ENCODE measurements at places on chromosomes 7 and 10.
A peak's percentile ranks its signal among the peaks of the same experiment; 100 is the strongest.

DNA sequence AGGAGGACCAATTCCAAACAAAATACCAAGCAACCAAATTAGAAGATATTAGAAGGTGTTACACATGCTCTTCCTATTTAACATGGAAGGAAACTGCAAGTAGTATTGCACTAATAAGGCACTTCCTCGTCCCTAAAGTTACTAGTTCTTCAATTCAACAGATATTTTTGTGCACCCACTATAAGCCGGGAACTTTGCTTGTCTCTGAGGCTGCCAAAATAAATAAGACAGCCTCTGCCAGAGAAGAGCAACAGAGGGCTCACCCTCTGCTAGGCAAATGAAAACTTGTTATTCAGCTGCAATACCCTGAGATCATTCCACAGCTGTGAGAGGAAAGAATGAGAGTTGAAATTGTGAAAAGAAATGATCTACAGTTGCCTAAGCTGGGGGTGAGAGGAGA, 37.4 kb upstream of the GSAP start:
- ATAC-seq: no peak

- ATAC-seq: peak; percentile 22
Observed at GRCh38 chr7:4849390-4849789, 12.4 kb downstream of the PAPOLB start.

DNA sequence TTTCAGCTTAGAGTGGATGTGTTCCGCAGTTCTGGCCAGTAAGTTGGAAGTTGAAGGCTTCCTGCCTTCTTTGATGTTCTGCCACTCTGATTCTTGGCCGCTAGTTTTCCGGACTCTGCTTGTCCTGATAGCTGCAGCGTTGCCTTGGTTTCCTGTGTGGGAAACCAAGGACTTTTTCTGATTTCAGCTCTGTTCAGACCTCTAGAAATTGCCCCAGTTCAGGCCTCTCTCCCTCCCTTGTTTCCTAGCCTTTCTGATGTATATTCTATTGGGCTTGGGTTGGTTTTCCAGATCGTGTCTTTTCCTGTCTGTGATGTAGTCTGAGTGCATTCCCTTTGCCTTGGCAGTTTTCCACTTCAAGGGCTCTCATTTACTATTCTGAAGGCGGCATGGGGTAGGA, 318.7 kb downstream of the BBS9 start:
- ATAC-seq: no peak

GRCh38 chr10:4069491-4069890, 284.5 kb upstream of the KLF6 start:
- no peak for ATAC-seq

GRCh38 chr10:111801841-111802240, 381.7 kb downstream of the GPAM start:
- no peak for ATAC-seq

DNA sequence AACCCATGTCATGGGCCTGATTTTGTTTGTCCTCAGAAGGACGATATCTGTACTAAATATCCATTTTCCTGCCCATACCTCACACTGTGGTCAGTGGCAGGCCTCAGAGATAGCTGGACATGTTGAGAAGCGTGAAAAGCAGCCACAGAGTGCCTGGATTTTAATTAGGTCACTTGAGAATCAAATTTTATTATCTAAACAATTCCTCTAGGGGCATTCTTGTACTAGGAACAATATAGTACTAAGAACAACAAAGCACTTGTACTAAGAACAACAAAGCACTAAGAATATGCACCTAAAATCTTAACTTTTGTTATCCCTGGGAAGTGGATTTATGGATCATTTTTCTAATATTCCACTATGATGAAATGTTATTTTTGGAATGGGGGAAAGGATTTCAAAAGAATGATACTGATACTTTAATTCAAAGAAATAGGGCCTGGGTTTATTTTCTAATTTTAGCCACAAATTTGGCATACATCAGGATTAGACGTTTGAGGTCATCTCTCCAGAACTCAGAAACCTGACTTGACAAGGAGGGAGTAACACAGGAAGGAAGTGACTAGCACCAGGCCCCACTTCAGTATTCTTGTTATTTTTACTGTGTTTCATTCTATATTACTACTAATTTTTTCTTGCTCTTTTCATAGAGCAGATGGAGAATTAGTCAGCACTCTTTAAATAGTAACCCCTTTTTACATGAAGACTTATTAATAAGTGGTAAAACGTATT, 112.2 kb downstream of the EXOC4 start:
- no peak for ATAC-seq

DNA sequence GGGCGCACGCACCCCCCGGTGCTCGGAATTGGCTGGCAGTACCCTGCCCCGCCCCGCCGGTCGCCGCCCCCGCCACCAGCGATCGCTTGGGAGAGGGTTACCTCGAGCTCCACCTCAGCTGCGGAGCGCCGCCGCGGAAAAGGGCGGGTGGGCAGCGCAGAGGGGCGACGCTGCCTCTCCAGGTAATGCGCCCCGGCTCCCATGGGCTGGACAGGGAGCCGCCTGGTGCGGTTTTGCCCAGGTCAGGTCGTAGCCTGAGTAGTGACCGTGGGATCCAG, 1.3 kb downstream of the PFKFB3 start:
- ATAC-seq: peak; percentile 5

DNA sequence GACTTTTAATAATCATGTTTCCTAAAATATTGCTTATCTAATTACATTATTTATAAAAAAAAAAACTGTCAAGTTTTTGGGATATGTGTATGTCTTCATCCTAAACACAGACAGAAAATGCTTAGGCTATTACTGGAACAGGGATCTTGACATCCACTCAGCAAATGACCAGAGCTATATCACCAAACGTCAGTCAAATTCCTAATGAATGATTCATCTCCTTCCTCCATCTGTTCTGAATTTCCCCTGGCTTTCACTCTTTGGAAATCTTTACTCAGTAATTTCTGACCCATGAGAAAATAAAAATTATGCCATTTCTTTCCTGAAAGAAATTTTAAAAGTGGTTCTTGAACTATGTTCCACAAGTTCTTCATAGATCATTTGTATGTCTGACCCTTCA, 552.4 kb upstream of the KCND2 start:
- no peak for ATAC-seq

- ATAC-seq: no peak
Observed at GRCh38 chr10:45437587-45438465, 63.8 kb downstream of the ALOX5 start.

DNA sequence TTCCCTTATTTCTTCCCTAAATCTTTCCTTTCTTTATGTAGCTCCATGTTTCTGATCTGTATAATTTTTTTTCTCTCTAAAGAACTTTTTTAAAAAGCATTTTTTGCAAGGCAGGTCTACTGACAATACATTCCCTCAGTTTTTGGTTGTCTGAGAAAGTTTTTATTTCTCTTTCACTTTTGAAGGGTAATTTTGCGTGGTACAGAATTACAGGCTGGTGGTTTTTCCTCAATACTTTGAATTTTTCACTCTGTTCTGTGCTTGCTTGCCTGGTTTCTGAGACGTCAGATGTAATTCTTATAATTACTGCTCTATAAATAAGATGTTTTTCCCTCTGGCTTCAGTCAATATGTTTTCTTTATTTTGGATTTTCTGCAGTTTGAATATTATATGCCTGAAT, 205.4 kb upstream of the VSTM2A start:
- no peak for ATAC-seq

GRCh38 chr10:71748671-71749191, 24.6 kb downstream of the VSIR start:
- ATAC-seq: peak; percentile 12

DNA sequence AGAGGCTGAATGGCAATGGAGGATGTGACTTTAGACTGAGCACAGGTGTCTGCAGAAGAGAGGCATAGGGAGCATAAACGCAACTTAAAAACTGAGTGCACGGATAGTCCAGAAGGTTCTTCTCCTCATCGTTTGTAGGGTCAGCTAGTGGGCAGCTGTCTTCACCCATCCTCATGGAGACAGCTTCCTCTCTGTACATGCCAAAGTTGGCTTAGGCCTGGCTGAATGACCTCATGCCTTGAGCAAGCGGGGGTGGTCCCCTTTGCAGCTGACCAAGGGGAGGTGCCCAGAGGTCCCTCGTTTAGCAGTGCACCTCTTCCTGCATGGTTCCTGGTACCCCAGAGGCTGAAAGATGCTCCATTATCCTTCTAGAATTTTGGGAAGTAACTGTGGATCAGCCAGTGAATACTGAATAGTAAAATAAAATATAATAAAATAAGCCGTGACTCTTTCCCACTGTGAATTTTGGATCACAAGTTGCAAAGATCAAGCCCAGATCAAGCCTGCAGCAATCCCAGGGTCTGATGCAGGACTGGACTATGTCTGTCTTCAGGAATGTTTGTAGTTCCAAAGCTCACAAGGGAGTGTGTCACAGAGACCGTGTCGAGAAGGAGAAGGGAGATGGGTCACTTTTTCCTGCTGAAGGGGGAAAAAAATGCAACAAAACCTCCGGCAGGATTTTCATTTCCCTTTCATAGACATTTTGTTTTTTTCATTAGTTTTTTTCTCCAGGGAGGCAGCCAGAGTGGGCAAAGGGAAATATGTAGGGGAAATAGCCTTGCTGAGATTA, 295.3 kb upstream of the MKI67 start:
- ATAC-seq: no peak

DNA sequence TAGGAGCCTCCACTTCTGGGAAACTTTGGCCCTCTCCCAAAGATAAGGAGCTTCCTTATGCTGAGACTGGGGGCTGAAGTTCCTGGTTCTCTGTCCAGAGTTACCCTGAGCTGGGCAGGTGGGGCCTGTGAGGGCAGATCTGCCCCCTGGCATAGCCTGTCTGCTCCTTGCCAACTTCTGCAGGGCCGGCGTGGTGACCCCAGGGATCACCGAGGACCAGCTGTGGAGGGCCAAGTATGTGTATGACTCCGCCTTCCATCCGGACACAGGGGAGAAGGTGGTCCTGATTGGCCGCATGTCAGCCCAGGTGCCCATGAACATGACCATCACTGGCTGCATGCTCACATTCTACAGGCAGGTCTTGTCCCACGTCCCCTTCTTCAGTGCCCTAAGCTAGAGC, 4.3 kb downstream of the SFXN3 start:
- ATAC-seq: no peak

GRCh38 chr7:1232103-1232466, 587 bp upstream of the UNCX start:
- no peak for ATAC-seq

GRCh38 chr10:72847681-72848080, 45.9 kb upstream of the OIT3 start:
- ATAC-seq: no peak

DNA sequence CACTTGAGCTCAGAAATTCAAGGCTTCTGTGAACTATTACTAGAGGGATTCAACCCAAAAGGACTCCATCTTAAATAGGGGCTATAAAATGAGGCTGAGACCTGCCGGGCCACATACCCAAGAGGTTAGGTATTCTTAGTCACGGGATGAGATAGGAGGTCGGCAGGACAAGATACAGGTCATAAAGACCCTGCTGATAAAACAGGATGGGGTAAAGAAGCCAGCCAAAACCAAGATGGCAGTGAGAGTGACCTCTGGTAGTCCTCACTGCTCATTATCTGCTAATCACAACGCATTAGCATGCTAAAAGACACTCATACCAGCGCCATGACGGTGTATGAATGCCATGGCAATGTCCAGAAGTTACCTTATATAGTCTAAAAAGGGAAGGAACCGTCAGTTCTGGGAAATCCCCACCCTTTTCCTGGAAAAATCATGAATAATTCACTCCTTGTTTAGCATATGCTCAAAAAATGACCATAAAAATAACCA, 101.2 kb upstream of the TRIM24 start:
- peak; percentile 98 for ATAC-seq

DNA sequence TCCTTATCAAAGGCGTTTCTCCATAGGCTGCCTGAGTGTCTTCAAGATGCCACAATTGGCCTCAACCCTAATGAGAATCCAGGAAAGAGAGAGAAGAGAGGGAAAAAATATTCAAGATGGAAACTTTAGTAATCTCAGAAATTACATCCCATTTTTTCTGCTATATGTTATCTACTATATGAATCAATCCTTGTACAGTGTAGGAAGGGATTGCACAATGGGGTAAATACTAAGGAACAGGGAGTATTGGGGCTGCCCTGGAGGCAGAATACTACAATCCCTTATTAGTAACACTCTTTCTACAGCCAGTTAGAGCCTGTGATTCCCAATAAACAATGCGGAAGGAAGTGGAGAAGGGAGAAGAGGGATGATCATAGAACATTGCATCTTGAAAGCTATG, 27.9 kb downstream of the TFPI2 start:
- no peak for ATAC-seq

GRCh38 chr10:93083743-93084539, 10.2 kb downstream of the CYP26A1 start:
- ATAC-seq: no peak

- ATAC-seq: no peak
Observed at GRCh38 chr7:158682456-158682855, 22.1 kb downstream of the NCAPG2 start.

DNA sequence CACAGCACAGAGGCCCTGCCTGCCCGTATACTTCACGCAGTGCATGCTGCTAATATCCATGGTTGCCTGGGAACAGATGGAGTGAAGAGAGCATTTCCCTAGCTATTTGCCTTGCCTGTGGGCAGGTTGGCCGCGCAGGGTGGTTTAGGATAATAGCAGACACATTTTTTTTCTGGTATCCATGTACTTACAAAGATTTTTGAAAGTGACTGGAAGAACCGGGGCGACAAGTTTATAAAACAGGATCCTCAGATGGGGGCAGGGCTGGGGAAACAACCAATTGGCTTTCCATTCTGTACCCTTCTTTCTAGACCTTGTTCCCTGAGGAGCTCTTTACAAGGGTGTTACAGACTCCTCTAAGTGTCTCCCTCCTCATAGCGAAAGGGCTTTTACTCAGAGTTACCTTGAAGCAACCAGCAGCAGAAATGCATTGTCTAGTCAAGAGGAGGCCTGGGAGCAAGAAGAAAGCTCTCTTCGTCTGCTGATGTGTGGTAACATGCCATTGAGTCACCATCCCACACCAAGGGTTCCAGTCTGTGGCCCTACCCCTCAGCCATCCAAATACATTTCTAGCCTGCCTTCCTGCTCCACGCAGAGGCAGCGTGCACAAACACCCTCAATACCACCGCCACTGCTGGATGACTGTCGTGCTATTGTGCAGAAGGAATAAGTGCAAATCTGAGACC, 31.5 kb downstream of the MTURN start:
- no peak for ATAC-seq

- ATAC-seq: no peak
Observed at GRCh38 chr10:122121059-122121458, 132.1 kb downstream of the TACC2 start.

DNA sequence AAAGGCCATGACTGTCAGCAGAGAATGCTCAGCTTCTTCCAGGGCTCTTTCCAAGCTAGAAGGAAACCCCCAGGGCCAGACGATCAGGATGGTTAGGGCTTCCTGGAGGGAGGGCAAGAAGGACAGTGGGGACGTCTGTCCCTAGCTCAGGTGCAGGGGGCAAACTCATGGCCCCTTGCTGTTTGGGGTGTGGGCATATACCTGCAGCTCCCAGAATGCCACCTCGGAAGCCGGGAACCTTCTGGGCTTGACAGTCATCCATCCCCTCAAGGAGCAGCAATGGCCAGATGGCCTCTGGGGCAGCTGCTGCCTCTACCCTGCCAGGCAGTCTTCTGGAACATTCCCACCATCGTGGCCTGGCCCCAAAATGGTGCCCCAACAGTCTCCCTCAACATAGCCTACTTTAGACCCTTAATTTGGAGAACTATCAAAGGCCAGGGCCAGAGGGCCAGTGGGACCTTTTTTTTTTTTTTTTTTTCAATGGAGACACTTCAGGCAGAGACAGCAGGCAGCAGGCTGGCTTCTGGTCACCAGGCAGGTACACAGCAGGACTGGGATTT, 40.2 kb upstream of the ZMIZ1 start:
- ATAC-seq: no peak

- ATAC-seq: no peak
Observed at GRCh38 chr7:19482628-19483027, 226.2 kb downstream of the POLR1F start.

GRCh38 chr7:80942261-80943041, 23.6 kb upstream of the SEMA3C start:
- ATAC-seq: peak; percentile 99

All from motor neuron (in vitro differentiated cells).